Hindlimb muscle (tissue), 1 donor: ENCODE measurements at places on chromosomes 5 and 9. TPM values are rescaled to one million over a fixed set of nuclear protein-coding genes. Genes with fewer than 3 reads are reported as not detected.

The STC2 gene
- 5.3 TPM for polyA plus RNA-seq

The SMIM33 gene
- polyA plus RNA-seq, result not detected

GRCh38 chr5:26625099-26625498 is 413.3 kb downstream of the CDH9 start:
- DNase-seq, result no peak

DNA sequence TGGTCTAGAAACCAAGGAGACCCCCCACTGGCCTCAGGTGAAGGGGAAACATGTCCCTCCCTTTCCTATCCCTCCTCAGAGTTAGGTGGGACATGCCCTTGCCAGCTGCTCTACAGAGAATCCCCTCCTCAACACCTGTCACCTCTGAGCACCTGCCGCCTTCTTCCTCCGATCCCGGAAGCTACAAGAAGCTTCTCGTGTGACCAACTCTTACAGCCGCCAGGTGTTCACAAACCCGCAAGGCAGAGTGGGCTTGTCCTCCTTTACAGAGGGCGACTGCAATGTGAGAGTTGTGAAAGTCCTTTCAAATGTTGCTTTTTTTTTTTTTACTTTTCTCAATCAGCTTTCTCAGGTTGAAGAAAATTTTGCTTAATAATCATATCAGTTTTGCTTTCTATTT is 3.7 kb upstream of the ICE1 start:
- no peak for DNase-seq

DNA sequence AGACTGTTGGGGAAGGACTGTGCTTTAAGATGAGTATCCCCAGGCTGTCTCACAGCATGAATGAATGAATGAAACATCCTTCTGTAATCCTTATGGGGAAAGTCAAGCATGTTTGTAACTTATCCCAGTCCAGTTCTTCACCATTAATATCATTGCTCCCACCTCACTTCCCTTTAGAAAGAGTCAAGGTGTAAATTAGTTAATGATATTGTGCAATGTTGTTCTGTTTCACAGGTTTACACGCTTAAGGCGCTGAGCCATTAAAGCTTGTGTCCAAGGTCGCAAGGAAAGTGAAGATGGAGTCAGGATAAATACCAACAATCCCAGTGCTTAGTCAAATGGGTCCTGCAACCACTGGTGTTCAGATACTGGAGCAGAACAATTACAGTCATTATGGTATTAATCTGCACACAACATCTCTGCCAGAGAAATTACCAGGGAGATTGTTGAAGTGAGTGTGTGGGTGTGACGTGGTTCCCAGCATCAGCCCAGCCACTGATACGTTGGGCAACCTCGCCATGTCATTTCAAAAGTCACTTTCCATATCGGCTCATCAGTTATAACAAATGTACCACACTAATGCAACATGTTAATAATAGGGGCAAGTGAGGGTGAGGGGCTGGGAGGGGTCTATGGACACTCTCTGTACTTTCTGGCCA is 1.5 kb upstream of the MYO10 start:
- DNase-seq, result no peak

- DNase-seq, result no peak
Measured at GRCh38 chr5:16483361-16483760, 17.8 kb upstream of the ZNF622 start.

- no peak for DNase-seq
Measured at GRCh38 chr5:169728418-169728817, 91.3 kb downstream of the DOCK2 start.

The TAF11L5 gene
- polyA plus RNA-seq, result not detected

- no peak for DNase-seq
Measured at GRCh38 chr5:123282444-123282843, 140.8 kb downstream of the CEP120 start.

DNA sequence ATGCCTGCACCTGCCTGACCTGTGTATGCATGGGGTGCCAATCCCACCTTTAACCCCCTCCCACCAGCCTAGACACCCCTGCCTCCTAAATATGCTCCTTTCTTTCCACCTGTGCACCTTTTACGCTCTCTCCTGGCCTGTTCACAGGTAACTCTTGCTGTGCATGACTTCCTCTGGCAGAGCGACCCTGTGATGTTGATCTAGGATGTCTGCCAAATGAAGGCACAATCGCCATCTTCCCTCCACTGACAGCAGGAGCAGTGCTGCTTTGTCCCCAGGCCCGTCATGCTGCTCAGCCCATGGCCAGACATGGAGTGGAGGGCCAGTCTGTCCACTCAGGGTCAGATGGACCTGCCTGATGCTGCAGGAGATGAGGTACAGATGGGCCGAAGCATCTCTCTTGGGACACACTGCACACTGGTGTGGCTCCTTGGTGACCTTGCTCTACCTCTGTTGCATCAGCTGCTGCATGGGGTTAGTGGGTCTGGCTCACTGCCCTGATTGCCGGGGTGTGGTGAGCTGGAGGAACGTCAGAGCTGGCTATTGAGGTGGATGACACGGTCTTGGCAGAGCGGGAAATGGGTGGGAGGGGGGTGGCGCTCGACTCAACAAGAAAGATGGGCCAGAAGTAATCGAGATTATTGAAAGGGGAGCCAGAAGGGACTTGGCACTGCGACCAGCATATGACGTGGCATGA is 101.7 kb upstream of the PITX1 start:
- peak; percentile 30 for DNase-seq

DNA sequence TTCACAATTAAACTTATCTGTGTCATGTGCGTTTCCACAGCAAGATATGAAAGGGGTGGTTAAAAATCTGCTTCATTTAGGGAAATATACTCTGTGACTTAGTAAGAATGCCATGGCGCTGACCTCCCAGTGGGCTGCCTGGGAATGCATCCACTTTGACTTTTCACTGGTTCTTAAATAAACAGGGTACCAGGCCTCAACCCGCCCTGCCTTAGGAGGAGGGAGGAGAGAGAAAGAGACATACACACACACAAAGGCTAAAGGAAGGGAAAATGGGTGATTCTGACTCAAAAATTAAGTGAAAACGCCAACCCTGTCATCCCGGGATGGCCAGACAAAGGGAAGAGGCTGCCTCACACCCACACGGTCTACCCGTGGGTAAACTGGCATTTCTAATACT is 122.1 kb downstream of the EBF1 start:
- no peak for DNase-seq

The CENPK gene
- polyA plus RNA-seq, result 11.4 TPM

- DNase-seq, result no peak
Measured at GRCh38 chr5:135348918-135349317, 50.1 kb downstream of the MACROH2A1 start.

The TTC33 gene
- 18.8 TPM for polyA plus RNA-seq

- no peak for DNase-seq
Measured at GRCh38 chr5:171676286-171676944, 109.2 kb upstream of the SMIM23 start.

- DNase-seq, result no peak
Measured at GRCh38 chr5:159224471-159224870, 15.1 kb upstream of the RNF145 start.

The TMC1 gene
- 1.1 TPM for polyA plus RNA-seq

- no peak for DNase-seq
Measured at GRCh38 chr5:5330728-5331452, 91.6 kb upstream of the ICE1 start.

- no peak for DNase-seq
Measured at GRCh38 chr9:93824386-93825294, 130.5 kb downstream of the BARX1 start.

The CKMT2 gene
- 75.1 TPM for polyA plus RNA-seq

The PGM5 gene
- 61.6 TPM for polyA plus RNA-seq

- peak; percentile 51 for DNase-seq
Measured at GRCh38 chr5:7927466-7928375, 58.8 kb downstream of the MTRR start.

GRCh38 chr5:10301266-10301665 is 6.4 kb downstream of the CMBL start:
- no peak for DNase-seq

DNA sequence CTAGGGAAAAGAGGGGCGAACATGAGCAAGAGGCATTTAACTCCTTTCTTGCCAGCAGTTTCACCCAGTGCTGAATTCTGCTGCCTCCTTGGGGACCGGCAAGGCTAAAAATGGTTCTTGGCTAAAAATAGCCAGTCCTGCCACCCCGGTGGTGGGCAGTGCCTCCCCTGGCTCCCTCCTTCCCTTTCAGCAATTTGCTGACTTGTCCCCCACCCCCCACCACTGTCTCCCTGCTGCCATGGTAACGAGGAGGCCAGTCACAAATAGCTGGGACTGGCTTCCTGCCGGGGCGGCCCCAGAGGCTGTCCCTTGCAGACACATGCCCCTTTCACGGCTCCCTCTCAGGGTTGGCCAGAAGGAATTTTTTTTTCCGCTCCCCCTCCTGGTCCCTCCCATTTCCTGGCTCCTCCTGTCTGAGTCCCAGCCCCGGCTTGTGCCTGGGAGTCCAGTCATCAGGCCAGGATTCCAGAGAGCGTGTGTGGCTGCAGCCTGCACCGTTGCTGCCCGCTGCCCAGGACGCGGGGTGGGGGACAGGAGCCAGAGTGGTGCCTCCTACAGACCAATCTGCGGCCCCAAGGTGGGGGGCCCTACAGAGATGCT is 130.3 kb downstream of the RGS3 start:
- DNase-seq, result peak; percentile 96

DNA sequence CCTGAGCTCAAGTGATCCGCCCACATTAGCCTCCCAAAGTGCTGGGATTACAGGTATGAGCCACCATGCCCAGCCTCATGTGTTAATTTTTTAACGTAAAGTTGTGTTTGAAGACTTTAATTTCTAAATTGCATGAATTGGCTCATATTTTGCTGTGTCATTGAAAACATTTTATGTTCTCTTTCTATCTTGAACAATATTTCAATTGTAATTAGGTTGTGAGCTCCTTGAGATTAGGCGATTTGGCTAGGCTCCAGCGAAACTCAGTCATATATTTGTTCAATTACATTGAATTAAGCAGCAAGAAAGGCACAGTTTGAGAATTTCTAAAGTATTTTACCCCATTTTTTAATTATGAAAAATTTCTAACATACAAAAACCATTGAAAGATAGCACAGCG is 34.0 kb downstream of the GAPVD1 start:
- no peak for DNase-seq

The HSPA9 gene
- 138 TPM for polyA plus RNA-seq

DNA sequence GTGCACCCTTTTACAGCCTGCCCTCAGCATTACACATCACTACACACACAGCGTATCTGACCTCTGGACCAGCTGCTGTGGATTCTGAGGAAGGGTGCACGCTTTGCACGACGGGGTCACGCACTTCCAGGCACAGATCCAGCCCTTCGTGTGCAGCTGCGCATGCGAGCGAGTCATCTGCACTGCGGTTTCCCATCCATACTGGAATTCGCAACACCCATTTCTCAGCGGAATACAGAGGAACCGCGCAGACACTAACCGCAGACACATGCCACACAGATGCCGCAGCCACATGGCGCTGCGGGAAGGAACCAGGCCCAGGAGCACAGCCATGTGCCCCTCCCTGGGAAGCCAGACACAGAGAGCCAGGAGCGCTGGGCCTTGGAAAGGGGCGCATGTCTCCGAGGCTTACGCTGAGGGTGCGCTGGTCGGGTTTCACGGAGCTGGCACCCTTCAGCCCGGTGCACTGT is 43.5 kb downstream of the PNPLA7 start:
- no peak for DNase-seq

DNA sequence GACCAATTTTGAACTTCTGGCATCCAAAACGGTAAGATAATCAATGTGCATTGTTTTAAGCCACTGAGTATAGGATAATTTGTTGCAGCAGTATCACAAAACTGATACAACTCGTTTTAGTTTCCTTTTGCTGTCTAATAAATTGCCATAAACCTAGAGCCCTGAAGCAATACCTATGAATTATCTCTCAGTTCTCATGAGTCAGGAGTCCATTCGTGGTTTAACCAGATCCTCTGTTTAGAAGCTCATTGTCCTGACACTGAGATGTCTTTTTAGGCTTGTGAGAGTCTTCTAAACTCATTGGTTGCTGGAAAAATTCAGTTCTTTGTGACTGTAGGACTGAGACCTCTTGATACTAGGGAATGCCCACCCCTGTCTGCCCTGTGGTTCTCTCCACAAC is 262.9 kb downstream of the SEMA5A start:
- DNase-seq, result no peak

GRCh38 chr5:129499208-129499852 is 39.2 kb downstream of the ADAMTS19 start:
- no peak for DNase-seq

GRCh38 chr5:35443803-35444595 is 173.7 kb upstream of the SPEF2 start:
- no peak for DNase-seq

- no peak for DNase-seq
Measured at GRCh38 chr5:143509758-143510221, 106.3 kb upstream of the NR3C1 start.

DNA sequence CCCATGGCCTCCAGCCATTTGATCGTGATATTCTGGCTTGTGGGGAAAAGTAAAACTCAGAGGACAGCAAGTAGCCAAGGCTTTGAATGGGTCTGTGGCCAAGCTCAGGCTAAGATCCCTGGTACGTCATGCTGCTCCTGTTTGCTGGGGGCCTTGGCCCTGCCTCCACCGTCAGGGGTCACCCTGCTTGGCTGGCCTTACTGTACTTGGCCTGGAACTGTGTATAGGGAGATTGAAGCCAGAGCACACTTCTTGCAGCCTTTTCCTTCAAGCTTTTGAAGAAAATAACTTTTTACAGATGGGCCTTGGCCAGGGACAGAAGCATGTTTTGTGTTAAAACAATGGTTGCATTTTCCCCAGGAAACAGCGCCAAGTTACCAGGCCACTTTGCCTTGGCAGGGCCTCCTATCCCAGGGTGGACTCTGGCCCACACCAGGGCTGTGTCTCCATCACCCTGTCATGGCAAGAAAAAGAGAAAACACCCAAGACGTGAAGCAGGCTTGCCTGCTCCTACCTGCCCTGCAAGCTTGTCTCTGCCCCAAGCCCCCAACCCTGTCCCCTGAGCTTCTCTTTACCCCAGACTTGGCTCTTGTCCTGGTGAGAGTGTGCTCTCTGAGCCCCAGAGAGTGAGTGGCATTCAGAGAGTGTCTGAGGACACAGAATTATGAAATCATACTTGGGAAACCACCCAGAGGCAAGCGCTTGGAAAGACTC is 286.9 kb downstream of the GADD45G start:
- DNase-seq, result peak; percentile 40

The SAPCD2 gene
- 3.9 TPM for polyA plus RNA-seq

DNA sequence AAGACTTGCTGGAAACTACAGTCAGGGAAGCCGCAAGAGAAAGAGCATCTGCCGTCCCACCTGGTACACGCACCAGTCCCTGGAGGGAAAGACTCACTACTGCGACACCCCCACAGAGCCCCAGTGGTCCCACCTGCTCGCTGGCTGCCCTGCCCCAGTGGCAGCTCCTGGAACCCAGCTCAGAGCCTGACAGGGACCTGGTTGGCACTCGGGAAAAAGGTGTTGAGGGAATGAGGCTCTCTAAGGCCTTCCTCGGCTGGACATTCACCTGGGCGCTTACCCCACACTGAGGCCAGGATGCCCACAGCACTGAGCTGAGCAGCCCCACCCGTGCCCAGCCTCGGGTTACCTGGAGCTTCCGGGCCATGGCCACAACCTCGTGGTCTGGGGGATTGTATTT is 19.7 kb downstream of the BRD3OS start:
- DNase-seq, result no peak
